ENCODE measurements at places on chromosomes 16 and 17. TPM values are rescaled to one million over a fixed set of nuclear protein-coding genes. Genes with fewer than 3 reads are reported as not detected.

GRCh38 chr17:64252831-64253230, 10.2 kb downstream of the TEX2 start:
- no peaks in the 10 kb centered on the region for H3K36me3 ChIP-seq
- H3K4me3 ChIP-seq, result no peak overlapping the region
- H3K27ac ChIP-seq, result no peak overlapping the region
- H3K4me1 ChIP-seq, result no peaks in the 10 kb centered on the region
- H3K27me3 ChIP-seq, result no peaks in the 10 kb centered on the region

DNA sequence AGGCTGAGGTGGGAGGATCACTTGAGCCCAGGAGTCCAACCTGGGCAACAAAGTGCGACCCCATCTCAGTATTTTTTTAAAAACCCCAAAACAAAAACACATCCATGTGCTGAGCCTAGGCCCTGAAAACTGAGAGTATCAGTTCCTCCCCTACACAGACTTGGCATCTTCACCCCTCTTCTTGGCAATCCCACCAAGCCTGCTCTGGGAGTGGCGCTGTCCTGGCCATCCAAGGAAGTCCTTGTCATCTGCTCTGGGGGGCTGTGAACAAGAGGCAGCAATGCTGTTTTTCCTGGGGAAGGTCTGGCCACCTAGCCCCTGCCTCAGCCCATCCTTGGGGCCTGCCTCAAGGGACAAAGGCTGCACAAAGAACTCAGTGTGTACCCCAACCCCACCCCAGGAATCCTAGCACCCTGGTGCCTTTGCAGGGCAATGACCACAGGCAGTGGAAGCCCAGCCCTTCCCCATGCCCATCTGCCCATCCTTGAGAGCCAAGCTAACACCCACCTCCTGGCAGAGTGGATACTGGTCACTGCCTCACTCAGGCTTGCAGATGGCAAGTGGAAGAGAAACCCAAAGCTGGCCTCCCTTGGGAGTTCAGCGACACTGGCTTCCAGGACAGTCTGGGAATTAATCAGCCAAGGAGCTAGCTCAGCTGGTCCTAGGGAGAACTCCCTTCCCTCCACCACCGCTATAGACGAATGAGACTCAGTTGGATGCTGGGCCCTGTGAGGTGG, 14.8 kb upstream of the GFOD2 start:
- peaks cover 9% of the 10 kb centered on the region for H3K36me3 ChIP-seq
- DNase-seq, result no peak
- H3K27ac ChIP-seq, result no peak overlapping the region
- H3K4me3 ChIP-seq, result no peak overlapping the region
- no peaks in the 10 kb centered on the region for H3K4me1 ChIP-seq

DNA sequence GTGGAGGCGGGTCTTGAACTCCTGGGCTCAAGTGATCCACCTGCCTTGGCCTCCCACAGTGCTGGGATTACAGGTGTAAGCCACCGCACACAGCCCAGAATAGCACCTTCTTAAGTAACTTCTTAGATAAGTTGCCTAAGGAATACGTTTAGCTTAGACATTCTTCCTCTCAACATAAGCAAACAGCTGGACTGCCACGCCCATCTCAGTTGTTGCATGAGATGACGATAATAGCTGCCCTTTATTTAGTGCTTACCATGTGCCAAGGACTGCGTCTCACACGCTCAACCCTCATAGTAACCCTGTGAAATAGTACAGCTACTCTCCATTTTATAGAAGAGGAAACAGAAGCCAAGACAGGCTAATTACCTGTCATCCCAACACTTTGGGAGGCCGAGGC, 11.8 kb downstream of the HASPIN start:
- no peak overlapping the region for H3K4me3 ChIP-seq
- no peak for DNase-seq
- H3K27ac ChIP-seq, result no peak overlapping the region
- H3K4me1 ChIP-seq, result peaks cover 7% of the 10 kb centered on the region
- H3K27me3 ChIP-seq, result no peaks in the 10 kb centered on the region

The PIK3R6 gene
- 0.96 TPM for total RNA-seq

DNA sequence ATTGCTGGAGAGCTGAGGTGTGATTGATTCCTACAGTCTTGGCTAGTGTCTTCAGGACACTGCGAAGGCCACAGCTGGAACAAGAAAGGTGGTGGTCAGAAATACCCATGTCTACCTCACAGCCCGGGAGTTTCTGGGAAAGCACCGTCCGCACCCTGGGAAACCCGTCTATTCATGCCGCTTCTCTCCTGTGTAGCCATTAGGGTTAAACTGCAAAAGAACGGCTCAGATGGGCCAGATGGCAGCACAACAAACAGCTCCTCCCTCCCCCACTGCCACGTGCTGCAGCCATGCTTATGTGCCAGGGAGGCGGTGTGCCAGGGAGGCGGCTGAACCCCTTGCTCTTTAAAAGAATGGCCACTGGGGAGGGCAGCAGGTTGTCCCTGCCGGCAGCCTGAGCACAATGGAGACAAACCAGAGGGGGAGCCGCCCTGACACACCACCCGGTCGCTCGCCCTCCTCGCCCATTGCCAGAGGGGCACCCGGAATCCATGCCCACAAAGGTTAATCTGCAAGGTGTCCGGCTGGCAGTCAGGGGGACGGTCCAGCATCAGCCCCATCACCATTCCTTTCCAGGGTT, 65.2 kb downstream of the CYTH1 start:
- no peaks in the 10 kb centered on the region for H3K36me3 ChIP-seq
- H3K27me3 ChIP-seq, result no peaks in the 10 kb centered on the region
- peak; percentile 83 for DNase-seq
- H3K4me3 ChIP-seq, result peak overlapping the region; percentile 23

DNA sequence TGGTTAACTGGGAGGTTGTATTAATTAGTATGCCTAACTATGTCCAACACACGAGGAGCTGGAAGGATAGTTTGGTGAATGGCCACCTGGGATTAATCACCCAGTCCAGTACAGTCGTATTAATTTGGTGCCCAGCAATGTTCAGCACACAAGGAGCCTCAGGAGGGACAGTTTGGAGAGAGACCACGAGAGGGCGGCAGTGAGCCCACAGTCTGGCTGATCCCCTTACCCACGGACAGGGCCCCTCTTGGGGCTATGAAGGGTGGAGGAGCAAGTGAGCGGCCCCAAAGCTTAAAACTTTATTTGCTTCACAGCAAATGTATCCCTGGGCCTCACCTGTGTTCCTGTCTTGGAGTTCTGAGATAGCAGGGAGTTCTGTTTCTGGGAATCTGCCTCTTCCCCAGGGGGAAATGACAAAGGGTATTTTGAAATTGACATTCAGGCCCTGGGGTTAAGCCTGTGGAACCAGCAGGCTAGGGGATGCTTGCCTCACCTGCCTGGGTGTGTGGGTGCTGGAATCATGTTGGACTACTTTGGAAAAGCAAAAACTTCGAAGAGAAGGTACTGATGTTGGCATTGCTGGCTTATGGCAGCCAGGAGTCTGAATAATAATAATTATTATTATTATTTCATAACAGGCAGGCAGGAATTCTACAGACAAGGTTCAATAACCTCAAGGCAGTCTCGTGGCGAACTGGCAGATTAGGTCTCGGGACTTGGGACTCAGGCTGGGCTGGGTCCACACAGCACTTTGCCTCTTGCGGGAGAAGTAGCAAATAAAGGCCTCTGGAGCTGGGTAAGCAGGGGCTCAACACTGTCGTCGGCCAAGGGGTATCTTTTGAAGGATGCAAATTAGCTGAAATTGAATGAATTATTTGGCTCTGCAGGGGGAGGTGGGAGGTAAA, 227.6 kb upstream of the ASIC2 start:
- DNase-seq, result peak; percentile 43
- no peaks in the 10 kb centered on the region for H3K27me3 ChIP-seq
- H3K4me3 ChIP-seq, result no peak overlapping the region
- no peak overlapping the region for H3K27ac ChIP-seq

The NHLRC4 gene
- total RNA-seq, result 0.32 TPM

- H3K4me1 ChIP-seq, result no peaks in the 10 kb centered on the region
- DNase-seq, result no peak
- H3K4me3 ChIP-seq, result no peak overlapping the region
- no peaks in the 10 kb centered on the region for H3K36me3 ChIP-seq
Measured at GRCh38 chr17:37305406-37305905, 70.3 kb upstream of the C17orf78 start.

The KRTAP1-5 gene
- total RNA-seq, result not detected

The AOC2 gene
- total RNA-seq, result 0.32 TPM

DNA sequence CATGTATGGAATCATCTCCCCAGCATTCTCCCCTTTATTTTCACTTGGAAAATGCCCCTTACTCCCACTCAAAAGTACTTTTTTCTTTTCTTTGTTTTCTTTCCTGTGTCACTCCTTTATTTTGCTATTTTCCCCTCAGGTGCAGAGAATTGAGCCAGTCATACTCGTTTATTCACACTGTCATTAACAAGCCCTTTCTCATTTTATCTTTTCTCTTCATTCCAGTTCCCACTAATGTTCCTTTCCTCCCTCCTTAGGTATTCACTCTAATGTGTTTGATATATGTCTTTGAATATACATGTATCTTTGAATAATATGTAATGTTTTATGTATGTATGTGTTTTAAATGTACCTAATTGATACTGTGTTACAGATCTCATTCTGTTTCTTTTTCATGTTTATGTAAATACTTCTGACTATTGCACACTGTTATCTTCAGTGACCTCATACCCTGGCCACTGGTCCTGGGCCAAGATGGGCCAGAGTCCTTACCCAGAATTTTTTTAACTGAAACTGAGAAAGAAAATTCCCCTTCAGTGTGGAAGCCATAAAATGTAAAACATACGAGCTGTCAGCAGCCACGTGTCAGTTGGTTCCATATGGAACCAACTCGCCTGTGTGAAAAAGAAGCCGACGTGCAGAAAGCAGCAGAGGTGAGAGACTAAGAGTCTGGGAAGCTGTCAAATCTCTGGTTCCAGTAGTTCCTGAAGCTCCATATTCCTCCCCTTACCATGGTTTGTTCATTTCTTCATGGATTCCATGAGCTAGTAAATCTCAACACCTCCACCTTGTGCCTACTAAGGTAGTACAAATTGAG, 5.8 kb downstream of the SRR start:
- no peaks in the 10 kb centered on the region for H3K27me3 ChIP-seq
- no peak overlapping the region for H3K27ac ChIP-seq
- H3K4me3 ChIP-seq, result no peak overlapping the region
- DNase-seq, result no peak

The KCNH4 gene
- 0.07 TPM for total RNA-seq

GRCh38 chr17:45425984-45426413, 6.7 kb downstream of the ARHGAP27 start:
- no peaks in the 10 kb centered on the region for H3K27me3 ChIP-seq
- H3K36me3 ChIP-seq, result no peaks in the 10 kb centered on the region
- H3K27ac ChIP-seq, result peak overlapping the region; percentile 86
- DNase-seq, result no peak

GRCh38 chr17:19447085-19447583, 36.1 kb downstream of the RNF112 start:
- DNase-seq, result peak; percentile 89
- no peaks in the 10 kb centered on the region for H3K4me1 ChIP-seq
- H3K36me3 ChIP-seq, result no peaks in the 10 kb centered on the region

- H3K4me3 ChIP-seq, result no peak overlapping the region
- DNase-seq, result no peak
- H3K4me1 ChIP-seq, result peaks cover 22% of the 10 kb centered on the region
- H3K27me3 ChIP-seq, result no peaks in the 10 kb centered on the region
- H3K36me3 ChIP-seq, result no peaks in the 10 kb centered on the region
Measured at GRCh38 chr17:45300060-45300751, 16.6 kb downstream of the MAP3K14 start.

DNA sequence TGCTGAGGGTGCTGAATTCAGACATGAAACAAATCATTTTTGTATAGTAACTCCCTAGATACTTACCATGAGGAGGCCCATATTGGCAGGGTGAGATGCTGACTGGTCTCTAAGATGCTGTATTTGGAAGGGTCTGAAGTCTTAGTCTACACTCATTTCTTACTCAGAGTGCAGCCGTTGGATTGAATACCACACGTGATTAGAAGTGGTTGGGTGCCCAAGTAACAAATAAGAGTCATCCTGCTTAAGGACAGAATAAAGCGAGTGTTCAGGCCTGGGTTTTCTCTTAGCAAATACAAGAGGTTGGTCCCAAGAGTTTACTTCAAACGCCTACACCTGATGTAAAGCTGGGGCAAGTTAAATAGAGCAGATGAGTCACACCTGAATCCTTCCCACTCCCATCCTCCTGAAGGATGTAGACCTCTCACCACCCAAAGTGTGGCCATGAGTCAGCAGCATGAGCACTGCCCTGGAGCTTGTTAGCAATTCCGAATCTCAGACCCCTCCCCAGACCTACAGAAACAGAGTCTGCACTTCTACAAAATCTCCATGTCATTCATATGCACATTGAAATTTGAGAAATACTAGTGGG, 284.6 kb upstream of the CDH5 start:
- no peaks in the 10 kb centered on the region for H3K4me1 ChIP-seq
- H3K36me3 ChIP-seq, result no peaks in the 10 kb centered on the region
- no peak overlapping the region for H3K4me3 ChIP-seq
- no peak overlapping the region for H3K27ac ChIP-seq
- H3K27me3 ChIP-seq, result no peaks in the 10 kb centered on the region
- no peak for DNase-seq

- H3K27me3 ChIP-seq, result no peaks in the 10 kb centered on the region
- no peak overlapping the region for H3K4me3 ChIP-seq
- peaks cover 6% of the 10 kb centered on the region for H3K36me3 ChIP-seq
- no peak overlapping the region for H3K27ac ChIP-seq
- H3K4me1 ChIP-seq, result no peaks in the 10 kb centered on the region
Measured at GRCh38 chr17:51275381-51275780, 15.0 kb downstream of the UTP18 start.

The CRHR1 gene
- total RNA-seq, result not detected

The NPIPB6 gene
- total RNA-seq, result 0.42 TPM

DNA sequence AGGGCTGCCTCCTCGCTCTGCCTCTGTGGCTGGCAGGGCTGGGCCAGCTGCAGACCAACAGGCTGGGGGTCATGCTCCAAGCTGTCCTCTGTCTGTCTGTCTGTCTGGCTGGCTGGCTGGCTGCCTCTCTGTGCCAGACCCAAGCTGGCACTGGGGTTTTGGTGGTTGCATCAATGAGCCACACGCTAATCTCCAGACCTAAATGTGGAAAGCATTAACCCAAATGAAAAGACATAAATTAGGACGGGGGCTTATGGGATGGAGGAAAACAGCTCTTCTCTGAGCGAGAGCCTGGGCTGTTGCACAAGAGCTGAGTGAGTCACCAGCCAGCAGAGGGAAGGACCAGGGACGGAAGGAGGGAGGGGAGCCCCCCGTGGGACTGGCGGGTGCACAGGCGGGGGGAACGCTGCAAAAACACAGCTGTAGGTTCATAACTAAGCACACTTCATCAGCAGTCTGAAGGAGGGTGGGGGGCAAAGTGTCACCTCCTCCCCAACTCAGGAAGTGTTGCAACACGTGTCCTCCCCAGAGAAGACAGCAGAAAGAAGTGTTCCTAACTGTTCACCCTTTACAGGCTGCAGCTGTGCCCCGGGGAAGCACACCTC, 83.4 kb downstream of the GAS7 start:
- H3K27me3 ChIP-seq, result no peaks in the 10 kb centered on the region
- H3K36me3 ChIP-seq, result no peaks in the 10 kb centered on the region

DNA sequence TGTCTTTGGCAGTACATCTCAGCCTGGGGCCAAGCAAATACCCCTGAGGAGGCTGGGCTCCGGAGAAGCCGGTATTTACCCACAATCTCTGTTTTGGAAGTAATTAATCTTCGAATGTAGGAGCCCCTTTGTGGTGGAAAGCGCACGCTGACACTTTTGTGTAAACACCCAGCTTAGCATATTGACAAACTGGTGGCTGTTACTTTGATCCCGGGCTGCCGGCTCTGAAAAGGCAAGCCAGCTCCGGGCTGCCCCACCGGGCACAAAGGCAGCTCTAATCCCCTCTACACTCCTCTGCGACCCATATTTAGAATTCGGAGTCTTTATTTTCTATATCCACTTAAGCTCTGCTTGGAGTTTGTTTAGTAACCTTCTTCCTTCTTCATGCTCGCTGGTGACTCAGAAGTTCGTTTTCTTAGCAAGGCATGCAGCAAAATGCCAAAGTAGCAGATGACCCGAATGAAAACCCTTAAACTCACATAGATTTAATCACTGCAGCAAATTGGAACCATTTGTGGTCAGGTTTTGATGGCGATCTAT, 144.0 kb upstream of the IRX3 start:
- no peak overlapping the region for H3K27ac ChIP-seq
- peaks cover 6% of the 10 kb centered on the region for H3K27me3 ChIP-seq
- no peak for DNase-seq
- H3K4me1 ChIP-seq, result no peaks in the 10 kb centered on the region

Measured in colonic mucosa (tissue), 4 donors.